ENCODE measurements at places on chromosomes 1 and 21. TPM values are rescaled to one million over a fixed set of nuclear protein-coding genes. Genes with fewer than 3 reads are reported as not detected.
A peak's percentile ranks its signal among the peaks of the same experiment; 100 is the strongest.

DNA sequence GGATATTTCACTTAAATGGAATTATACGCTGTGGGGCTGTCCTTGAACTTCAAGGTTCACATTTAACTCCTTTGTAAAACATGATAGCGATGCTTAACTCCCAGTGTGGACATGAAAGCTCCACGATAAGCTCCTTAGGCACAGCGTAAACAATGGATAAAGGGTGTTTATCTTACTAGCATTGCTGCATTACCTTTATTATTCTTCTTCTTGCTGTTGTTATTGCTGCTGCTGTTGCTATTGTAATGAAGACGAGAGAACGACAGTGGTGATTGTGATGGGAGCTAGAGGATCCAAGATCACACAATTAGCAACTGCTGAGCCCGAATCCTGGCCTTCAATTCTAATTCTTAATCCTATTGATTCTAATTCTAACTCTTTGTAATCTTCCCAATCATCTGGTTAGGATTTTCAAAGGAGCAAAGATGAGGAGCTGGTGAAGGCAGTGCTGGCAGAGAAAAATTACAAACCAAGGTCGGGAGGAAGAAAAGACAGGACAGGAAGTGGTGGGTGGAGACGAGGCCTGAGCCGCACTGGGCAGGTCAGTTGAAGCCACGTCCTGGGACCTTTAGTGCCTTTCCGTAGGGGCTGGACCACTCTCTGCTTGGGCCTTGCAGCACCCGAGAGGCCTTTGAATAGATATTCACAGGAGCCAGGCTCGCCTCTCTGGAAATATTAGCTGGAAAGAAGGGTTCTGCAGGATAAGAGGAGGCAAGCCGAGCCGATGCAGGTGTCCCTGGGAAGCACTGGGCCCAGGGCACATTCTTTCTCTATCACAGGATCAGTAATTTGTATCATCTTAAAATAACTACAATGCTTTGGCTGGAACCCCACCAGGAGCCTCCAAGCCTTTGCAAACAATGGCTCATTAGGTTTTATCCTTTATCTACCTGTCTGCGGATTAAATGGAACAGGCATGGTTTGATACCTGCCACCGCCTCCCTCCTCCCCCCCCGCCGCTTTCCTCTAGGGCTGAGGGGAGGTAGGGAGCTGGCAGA is 571.6 kb downstream of the AJAP1 start:
- no peak for DNase-seq

Gene RIMKLA
- total RNA-seq, result 2.2 TPM

Gene BOLA1
- 29.7 TPM for total RNA-seq

Gene LMO4
- 71.1 TPM for total RNA-seq

GRCh38 chr1:71414179-71414578 is 333.3 kb upstream of the ZRANB2 start:
- no peak for DNase-seq

- DNase-seq, result peak; percentile 26
Measured at GRCh38 chr1:220803401-220804201, 16.9 kb downstream of the MTARC1 start.

GRCh38 chr1:220705782-220706181 is 15.6 kb downstream of the C1orf115 start:
- DNase-seq, result no peak

Gene TNNI3K
- 0.73 TPM for total RNA-seq

GRCh38 chr1:109113590-109114341 is at the start of gene ELAPOR1:
ELAPOR1 (plus strand) TSS chr1:109114115; CDS start chr1:109114184, 69 bp downstream.
- DNase-seq, result peak; percentile 69

DNA sequence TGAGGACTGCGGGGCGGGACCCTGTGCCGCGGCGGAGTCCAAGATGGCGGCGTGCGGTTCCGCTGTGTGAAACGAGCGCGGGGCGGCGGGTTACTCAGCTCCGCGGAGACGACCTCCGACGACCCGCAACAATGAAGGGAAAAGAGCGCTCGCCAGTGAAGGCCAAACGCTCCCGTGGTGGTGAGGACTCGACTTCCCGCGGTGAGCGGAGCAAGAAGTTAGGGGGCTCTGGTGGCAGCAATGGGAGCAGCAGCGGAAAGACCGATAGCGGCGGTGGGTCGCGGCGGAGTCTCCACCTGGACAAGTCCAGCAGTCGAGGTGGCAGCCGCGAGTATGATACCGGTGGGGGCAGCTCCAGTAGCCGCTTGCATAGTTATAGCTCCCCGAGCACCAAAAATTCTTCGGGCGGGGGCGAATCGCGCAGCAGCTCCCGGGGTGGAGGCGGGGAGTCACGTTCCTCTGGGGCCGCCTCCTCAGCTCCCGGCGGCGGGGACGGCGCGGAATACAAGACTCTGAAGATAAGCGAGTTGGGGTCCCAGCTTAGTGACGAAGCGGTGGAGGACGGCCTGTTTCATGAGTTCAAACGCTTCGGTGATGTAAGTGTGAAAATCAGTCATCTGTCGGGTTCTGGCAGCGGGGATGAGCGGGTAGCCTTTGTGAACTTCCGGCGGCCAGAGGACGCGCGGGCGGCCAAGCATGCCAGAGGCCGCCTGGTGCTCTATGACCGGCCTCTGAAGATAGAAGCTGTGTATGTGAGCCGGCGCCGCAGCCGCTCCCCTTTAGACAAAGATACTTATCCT is 430 bp downstream of the RBM15 start:
- DNase-seq, result peak; percentile 52

- peak; percentile 8 for DNase-seq
Measured at GRCh38 chr1:25204797-25205480, 27.4 kb downstream of the SYF2 start.

- no peak for DNase-seq
Measured at GRCh38 chr1:231144416-231145193, 17.3 kb upstream of the TRIM67 start.

Gene HCN3
- 2.1 TPM for total RNA-seq

Gene TUT4
- 90.5 TPM for total RNA-seq

Gene DLGAP3
- total RNA-seq, result not detected

- no peak for DNase-seq
Measured at GRCh38 chr1:24141311-24141997, 1.5 kb downstream of the IL22RA1 start.

Gene C1orf87
- total RNA-seq, result not detected

Gene NLRP3
- total RNA-seq, result 0.54 TPM

GRCh38 chr1:182147136-182147820 is 85.8 kb upstream of the ZNF648 start:
- DNase-seq, result no peak
